ENCODE measurements at places on chromosomes 4 and X.
A peak's percentile ranks its signal among the peaks of the same experiment; 100 is the strongest.

- no peak for DNase-seq
Observed at GRCh38 chr4:169307576-169307975, 36.8 kb upstream of the SH3RF1 start.

DNA sequence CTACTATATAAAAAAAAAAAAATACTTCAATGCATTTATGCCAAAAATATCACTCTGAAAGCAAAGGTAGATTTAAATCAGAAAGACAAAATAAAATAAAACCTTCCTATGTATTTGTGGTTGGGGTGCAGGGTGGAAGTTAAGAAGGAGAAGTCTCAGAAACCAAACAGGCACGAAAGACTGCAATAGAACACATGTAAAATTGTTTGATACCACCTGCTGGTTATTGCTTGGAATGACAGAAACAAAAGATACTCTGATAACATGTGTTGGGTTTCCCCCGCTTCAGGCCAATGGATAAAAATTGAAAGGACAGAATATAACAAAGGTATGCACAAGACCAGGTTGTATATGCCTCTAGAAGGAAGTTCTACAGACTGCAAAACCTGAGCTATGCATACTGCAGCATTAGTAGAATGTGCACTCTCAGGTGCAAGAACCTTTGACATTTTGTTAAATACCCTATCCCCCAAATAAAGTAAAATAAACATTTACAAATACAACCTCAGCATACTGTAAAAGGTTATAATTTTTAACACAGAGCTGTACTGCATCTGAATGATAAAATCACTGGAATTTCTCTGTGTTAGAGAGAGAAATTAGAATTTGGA is 118.8 kb downstream of the GABRA2 start:
- no peak for DNase-seq

DNA sequence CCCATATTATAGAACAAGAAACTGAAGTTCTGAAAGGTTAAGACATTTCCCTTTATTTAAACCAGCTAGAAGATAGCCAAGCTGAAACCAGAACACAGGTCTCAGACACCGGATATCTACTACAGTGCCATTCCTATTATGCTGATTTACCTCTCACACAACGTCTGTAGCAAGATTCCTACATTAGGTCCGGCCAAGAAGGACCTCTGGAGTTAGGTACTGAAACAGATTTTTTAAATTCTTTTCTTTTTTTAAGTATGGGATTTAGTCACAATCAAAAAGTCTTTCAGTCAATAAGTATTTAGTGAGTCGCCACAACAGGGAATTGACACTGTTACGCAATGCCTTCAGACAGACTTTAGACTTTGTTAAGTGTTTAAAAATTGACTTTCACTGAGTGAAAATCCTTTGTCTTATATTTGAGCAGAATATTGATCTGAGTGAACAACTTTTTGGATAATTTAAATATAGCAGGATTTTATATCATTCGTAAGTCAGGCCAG is 26.5 kb upstream of the SPANXN4 start:
- DNase-seq = no peak

GRCh38 chrX:77936299-77936698 is 25.8 kb downstream of the ATP7A start:
- no peak for DNase-seq

GRCh38 chr4:175961604-175962003 is 104.0 kb upstream of the WDR17 start:
- no peak for DNase-seq

GRCh38 chrX:9352694-9353411 is 112.0 kb upstream of the TBL1X start:
- peak; percentile 87 for DNase-seq

GRCh38 chr4:52102587-52102986 is 51.5 kb downstream of the SPATA18 start:
- DNase-seq = no peak

GRCh38 chr4:40193016-40193571 is 3.7 kb upstream of the RHOH start:
- DNase-seq = peak; percentile 62

DNA sequence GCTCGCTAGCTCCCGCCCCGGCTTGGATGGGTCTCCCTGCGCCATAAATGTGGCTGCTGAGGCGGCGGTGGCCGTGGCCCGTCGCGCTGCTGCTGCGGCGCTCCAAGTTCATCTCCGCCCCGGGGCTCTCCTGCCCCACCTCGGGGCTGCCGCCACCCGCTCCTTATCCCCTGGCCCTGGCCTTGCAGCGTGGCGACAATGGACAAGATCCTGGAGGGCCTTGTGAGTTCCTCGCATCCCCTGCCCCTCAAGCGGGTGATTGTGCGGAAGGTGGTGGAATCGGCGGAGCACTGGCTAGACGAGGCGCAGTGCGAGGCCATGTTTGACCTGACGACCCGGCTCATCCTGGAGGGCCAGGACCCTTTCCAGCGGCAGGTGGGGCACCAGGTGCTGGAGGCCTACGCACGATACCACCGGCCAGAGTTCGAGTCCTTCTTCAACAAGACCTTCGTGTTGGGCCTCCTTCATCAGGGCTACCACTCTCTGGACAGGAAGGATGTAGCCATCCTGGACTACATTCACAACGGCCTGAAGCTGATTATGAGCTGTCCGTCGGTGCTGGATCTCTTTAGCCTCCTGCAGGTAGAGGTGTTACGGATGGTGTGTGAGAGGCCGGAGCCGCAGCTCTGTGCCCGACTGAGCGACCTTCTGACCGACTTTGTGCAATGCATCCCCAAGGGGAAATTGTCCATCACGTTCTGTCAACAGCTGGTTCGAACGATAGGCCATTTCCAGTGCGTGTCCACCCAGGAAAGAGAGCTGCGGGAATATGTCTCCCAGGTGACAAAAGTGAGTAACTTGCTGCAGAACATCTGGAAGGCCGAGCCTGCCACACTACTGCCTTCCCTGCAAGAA is 763 bp downstream of the USP38 start:
- DNase-seq = peak; percentile 62
